ENCODE measurements at places on chromosomes 2 and 18. TPM values are rescaled to one million over a fixed set of nuclear protein-coding genes. Genes with fewer than 3 reads are reported as not detected.

DNA sequence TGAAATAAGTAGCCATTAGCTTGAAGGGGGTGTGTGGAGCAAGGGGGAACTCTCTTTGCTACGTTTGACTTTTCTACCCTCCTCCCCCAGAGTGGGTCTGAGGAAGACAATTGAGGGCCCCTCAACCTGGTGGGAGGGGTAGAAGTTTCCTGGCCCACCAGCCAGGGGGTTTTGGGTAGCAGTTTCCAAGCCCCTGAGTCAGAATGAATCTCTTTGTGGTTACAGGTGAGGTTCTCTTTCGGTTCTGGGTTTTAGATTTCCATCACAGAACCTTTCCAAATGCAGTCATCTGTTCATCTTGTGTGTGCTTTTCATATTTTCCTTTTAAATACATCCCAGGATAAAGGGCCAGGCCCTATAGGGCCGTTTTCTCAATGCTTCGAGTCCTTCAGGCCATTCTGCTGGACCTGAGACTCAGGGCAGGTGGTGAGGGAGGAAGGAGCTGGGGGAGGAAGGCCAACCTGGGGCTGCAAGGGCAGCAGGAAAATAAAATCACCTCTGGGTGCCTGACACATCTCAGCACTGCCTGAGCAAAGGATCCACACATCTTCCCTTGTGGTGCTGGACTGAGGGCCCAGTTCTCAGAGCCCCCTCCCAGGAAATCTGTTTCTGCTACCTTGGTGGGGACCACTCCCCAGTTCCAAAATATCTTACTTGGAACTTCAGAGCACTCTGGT, 4.7 kb downstream of the LBH start:
- DNase-seq, result no peak

SRD5A2 gene
- total RNA-seq, result not detected

DNA sequence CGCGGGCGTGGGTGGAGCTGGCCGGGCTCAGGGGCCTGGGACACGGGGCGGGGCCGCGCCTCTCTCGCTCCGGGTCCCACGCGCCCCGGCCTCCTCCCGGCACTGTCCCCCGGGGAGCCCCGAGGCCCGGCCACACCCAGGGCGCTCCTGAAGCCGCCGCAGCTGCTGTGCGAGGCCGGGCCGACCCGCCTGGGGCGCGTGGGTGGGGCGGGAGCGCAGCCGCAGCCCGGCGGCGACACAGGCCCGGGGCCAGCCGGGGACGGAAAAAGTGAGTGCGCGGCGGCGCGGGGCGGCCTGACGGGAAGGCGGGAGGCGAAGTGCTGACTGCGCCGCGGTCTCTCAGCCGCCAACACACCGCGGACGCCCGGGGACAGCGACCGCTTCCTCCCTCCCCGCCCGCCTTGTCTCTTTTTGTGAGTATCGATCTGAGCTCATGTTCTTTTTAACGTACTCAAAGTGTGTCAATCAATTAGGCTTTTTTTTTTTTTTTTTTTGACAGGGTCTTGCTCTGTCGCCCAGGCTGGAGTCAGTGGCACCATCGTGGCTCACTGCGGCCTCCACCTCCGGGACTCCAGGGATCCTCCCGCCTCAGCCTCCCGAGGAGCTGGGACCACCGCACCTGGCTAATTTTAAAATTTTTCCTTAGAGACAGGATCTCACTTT, 14.5 kb downstream of the PDCD1 start:
- DNase-seq, result peak; percentile 52

DNA sequence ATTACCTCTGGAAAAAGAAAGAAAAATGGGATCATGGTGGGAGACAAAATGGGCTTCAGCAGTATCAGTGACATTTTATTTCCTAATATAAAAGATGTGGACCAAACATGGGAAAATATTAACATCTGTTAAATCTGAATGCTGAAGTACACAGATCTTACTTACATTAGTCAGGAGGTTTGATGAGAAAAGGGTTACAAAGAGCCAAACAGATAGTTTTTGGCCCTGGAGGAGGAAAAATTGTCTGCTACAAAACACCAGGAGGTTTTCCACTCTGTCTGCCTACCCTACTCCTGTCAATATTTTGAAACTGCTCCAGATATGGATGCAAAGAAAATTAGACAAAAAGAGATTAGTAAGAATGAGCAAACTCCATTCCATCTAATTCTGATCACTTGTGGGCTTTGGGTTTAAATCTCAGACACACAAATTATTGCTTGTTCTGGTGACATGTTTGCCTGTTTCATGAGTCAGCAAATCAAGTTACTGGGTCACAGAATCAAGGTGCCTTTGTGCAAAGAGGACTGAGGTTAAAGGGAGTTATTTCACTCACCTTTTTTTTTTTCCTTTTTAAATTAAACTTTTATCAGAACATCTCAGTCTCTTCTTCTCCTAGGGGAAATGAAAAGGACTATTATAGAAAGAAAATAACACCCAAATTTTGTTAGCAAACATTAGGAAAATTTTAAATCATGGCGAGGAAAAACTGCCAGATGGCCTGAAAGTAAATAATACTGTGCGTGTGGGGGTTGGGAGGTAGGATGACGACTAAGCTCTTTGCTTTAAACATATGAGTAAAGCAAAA, 87.0 kb upstream of the SPATS2L start:
- DNase-seq, result no peak

DNA sequence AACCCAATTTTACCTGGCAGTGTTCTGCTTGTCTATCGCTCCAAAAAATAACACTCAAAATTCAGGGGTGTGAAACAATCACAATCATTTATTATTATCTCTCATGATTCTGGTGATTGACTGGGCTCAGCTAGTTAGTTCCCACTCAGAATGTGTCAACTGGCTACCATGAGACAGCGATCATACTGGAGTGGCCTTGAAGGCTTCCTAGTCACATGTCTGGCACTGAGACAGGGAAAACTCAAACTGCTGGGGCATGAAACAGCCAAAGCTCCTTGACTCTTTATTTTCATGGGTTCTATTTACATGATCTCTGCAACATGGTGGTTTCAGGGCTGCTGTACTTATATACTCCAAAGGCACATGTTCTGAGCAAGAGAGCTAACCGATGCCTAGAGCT, 6.2 kb upstream of the ANXA4 start:
- no peak for DNase-seq
